D721Med (cell line): ENCODE measurements at places on chromosomes 16 and 17.

GRCh38 chr17:50203604-50204345 is 2.3 kb upstream of the COL1A1 start:
- no peak for DNase-seq

DNA sequence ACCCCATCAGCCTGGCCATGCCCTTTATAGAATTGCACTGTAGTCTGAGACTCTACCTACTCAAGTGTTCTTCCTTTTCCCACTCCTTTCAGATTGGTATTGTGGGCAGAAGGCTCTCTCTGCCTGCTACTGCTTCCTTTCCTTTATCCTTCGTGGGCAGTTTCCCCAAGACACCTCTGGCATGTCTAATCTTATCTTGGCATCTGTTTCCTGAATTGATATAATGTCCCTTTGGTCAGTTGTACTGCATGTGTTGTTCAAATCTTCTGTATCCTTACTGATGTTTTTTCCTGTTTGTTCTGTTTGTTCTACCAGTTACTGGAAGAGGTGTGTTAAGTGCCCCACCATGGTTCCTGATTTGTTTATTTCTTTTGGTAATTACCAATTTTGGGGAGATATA is 29.5 kb upstream of the MSI2 start:
- no peak for DNase-seq

- no peak for DNase-seq
Observed at GRCh38 chr17:59491353-59492090, 73.9 kb upstream of the DHX40 start.

GRCh38 chr17:70797166-70797565 is 627.8 kb downstream of the KCNJ2 start:
- DNase-seq = no peak

DNA sequence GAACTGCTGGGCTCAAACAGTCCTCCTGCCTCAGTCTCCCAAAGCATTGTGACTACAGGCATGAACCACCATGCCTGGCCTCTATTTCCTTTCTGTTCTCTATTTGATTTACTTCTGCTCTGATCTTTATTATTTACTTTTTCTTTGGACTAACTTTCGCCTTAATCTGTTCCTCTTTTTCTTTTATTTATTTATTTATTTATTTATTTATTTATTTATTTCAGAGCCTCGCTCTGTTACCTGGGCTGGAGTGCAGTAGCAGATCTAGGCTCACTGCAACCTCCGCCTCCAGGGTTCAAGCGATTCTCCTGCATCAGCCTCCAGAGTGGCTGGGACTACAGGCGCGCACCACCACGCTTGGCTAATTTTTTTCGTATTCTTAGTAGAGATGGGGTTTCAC is 1158.3 kb upstream of the GOT2 start:
- no peak for DNase-seq

GRCh38 chr17:82791532-82791931 is 39.7 kb downstream of the TBCD start:
- DNase-seq = no peak

- DNase-seq = no peak
Observed at GRCh38 chr17:27946513-27946912, 53.3 kb upstream of the LYRM9 start.

- DNase-seq = no peak
Observed at GRCh38 chr17:40191237-40192208, 14.3 kb downstream of the RAPGEFL1 start.

- no peak for DNase-seq
Observed at GRCh38 chr17:35377706-35378105, 4.3 kb upstream of the SLFN11 start.

GRCh38 chr17:73133911-73134649 is 30.7 kb upstream of the SSTR2 start:
- no peak for DNase-seq

DNA sequence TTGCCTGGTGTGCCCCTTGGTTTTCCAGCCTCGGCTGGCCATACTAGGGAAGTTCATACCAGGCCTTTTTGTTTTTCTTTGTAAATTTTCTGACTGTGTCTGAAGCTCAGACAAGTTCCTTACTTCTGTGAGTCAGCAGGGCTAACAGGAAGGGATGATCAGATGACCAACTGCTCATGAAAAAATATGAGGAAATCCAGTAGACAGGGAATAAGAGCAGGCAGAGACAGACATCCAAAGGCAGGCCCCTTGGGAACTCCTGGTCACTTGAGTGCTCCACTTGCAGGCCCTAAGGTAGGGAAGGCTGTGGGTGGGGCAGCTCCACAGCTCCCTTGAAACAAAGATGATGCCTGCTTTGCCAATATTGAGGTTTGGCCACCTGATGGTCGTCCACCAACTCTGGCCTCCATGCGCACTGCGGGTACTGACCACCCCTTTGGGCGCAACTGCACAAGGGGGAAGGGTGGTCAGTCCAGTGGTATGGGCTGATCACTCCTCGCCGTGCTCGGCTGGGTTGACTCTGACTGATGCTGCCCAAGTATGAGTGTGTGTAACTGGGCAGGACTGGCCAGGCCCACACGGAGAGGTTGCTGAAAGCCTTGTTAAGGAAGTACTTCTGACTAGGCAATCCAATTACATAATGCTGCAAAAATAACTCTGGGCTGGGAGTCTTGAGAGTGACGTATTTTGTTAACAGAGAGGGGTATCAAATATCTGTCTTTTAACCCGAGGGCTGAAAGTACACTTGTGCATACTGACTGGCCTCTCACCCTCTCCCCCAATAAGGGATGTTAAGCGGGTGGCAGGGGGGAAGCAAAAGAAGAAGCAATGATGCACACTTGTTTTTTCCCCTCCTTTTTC is 20.8 kb upstream of the ZFHX3 start:
- no peak for DNase-seq

GRCh38 chr17:72233986-72234385 is 113.2 kb downstream of the SOX9 start:
- DNase-seq = no peak

DNA sequence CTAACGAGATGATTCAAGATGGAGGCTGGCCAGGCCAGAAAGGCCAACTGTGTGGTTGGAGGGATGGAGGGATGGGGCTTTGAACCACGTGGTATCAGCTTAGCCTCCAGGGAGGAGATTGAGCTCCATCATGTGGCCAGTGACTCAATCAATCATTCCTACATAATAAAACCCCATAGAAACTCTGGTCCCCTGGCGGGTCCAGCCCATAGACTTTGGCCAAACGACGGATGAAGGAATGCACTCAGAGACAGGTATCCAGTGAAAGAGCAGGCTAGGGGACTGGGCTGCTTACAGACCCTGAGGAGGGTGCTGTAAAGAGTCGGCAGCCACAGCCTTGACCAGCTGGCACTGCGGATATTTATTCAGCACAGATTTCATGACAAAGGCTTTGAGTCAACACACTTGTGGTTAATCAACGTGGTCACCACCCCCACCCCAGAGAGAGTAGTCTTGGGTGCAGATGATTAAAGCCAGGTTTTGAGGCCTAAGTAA is 308.7 kb upstream of the TNRC6C start:
- DNase-seq = no peak

- DNase-seq = no peak
Observed at GRCh38 chr16:12458591-12459358, 344.9 kb downstream of the CPPED1 start.
